Stimulated activated CD4-positive, alpha-beta T cell treated with anti-CD3 and anti-CD28 coated beads, Interleukin-1b, Interleukin-23, amount 100 ng/mL, for 24 hours (primary cell): ENCODE measurements at places on chromosomes 16 and 17.

- DNase-seq: no peak
Observed at GRCh38 chr17:31556969-31557645, 165.6 kb downstream of the RAB11FIP4 start.

GRCh38 chr17:44518032-44518431, 14.8 kb upstream of the GPATCH8 start:
- no peak for DNase-seq

GRCh38 chr17:83030432-83030831, 49.0 kb upstream of the METRNL start:
- DNase-seq: no peak

DNA sequence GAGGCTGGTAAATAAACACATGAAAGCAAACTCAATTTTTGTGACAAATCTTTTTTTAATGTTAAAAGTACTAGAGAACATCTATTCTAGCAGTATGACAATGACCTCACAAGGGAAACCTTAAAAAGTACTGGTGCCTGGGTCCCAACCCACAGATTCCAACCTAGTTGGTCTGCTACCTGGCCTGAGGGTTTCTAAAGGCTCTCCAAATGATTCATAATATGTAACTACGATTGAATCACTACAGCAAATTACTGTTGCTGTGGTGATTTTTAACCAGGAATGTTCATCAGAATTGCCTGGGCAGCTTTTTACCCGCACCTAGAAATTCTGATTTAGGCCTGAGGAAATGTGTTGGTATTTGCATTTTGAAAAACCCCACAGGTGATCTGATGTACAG, 26.1 kb downstream of the CDR2 start:
- no peak for DNase-seq

- DNase-seq: no peak
Observed at GRCh38 chr17:71440513-71440912, 680.3 kb upstream of the SOX9 start.

- no peak for DNase-seq
Observed at GRCh38 chr17:44277976-44278375, 10.0 kb upstream of the SLC4A1 start.

DNA sequence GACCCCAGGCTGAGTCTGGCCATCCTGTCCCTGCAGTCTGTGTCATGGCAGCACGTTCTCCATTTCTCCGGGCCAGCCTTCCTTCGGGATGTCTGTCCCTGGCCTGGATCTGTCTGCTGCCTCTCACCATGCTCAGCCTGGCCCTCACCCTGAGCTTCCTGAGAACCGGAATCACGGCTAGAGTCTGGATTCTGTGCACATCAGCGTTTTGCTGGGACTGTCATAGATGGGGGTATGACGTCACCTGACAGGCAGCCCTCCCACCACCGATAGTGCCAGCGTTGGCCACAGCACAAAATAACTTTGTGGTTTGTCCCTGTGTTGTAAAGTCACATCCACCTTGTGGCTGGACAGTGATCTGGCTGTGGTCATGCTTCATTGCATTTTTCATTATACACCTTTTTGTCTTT, 59.2 kb downstream of the B9D1 start:
- DNase-seq: no peak

DNA sequence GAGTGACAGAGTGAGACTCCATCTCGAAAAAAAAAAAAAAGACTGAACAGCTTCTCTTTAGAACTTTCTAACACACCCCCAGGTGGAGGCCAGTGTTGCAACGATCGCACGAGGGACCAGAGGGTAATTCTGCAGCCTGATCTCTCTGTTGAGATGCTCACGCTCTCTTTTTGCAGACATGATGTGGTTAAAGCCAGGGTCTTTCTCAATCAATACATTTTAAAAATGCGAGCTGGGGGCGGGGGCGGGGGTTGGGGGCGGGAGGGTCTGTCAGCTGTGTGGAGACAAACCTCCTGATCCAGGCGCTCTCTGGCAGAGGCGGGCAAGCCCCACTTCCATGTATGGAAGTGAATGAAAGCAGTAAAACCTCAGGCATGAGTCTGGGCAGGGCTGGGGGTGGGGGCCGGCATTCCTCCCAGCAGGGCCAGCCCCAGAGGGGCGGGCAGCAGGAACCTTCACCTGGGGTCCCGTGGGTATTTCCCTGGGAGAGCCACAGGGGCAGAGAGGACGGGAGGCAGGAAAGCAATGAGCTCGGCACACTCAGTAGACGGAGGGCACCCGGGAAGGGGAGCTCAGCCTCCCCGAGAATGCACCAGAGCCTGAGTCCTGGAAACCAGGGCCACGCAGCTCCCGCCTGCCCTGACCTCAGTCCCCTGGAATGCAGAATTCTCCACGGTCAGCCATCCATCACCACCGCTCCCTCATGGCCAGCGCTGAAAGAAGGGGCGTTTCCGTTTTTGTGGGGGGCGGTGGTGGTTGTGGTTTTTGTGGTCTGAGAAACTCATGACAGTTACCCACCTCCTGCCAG, 28.0 kb downstream of the NXN start:
- no peak for DNase-seq

DNA sequence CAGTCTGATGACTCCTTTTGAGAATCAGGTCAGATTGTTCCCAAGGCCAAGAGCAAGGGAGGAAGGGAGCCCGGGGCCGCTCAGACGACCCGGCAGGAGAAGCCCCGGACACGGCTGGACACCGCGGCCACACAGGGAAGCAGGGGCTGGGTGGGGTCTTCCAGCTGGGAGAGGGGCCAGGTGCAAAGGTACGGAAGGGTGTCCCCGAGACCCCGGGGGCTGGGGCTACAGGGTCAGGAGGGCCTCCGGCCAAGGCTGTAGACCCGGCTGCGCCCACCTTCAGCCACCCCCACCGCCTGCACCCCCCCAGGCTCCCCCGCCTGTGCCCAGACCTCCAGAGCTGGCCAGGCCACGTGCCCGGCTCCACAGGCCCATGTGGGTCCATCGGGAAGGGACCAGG, 21.9 kb upstream of the C1QTNF8 start:
- no peak for DNase-seq

DNA sequence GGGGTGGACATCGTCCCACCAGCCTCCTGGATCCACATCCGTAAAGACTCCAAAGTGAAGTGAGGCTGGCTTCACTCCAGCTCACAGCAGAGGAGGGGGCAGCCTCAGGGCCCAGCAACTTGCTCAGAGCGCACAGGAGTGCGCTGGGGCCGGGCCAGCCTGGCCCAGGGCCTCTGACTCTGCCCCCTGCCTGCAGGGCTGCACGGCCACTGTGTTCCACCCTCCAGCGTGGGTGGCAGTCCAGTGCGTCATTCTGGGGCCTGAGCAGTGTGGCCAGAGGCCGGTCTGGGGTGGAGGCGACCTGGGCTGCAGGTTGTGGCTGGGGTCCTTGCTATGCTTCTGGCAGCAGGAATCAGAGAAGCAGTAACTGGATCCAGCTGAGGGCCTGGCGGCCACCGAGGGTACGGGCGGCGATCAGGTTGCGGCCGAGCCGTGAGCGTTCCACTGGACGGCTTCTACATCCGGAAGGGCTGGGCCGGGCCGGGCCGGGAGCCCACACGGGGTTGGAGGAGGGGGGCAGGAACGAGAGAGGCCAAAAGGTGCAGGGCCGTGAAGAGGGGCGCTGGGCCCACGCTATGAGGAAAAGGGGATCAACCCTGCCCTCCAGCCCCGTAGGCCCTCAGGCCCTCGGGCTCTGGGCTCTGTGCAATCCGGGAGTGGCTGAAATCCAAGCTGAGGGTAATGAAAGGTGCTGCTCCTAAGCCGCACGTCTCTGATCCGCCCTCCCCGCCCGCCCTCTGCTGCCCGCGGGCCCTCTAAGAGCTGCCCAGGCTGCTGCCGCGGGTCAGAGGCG, at the start of gene FSCN2:
TSS of gene FSCN2 (plus strand) at position 787 of the 793 bp plus-strand sequence. CDS start 155 bp downstream, outside the sequence.
- no peak for DNase-seq

DNA sequence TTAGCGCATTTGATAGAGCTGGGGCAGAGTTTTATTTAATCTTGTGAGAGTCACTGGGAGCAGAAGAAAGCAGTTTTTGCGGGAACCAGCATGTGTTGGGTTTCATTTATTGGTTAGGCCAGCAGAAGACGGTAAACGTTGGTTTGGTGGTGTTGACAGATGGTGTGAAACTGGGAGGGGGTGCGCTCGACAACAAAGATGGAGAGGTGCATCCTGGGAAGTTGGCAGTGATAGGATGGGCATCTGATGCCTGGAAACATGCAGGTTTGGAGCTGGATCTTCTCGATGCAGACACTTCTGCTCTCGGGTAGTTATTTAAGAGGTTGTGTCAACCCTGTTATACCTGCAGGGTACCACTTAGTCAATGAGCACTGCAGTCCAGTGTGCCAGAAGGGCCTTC, 24.9 kb upstream of the CLEC18A start:
- no peak for DNase-seq

GRCh38 chr17:16551878-16552636, 16.9 kb downstream of the ZNF287 start:
- DNase-seq: no peak

DNA sequence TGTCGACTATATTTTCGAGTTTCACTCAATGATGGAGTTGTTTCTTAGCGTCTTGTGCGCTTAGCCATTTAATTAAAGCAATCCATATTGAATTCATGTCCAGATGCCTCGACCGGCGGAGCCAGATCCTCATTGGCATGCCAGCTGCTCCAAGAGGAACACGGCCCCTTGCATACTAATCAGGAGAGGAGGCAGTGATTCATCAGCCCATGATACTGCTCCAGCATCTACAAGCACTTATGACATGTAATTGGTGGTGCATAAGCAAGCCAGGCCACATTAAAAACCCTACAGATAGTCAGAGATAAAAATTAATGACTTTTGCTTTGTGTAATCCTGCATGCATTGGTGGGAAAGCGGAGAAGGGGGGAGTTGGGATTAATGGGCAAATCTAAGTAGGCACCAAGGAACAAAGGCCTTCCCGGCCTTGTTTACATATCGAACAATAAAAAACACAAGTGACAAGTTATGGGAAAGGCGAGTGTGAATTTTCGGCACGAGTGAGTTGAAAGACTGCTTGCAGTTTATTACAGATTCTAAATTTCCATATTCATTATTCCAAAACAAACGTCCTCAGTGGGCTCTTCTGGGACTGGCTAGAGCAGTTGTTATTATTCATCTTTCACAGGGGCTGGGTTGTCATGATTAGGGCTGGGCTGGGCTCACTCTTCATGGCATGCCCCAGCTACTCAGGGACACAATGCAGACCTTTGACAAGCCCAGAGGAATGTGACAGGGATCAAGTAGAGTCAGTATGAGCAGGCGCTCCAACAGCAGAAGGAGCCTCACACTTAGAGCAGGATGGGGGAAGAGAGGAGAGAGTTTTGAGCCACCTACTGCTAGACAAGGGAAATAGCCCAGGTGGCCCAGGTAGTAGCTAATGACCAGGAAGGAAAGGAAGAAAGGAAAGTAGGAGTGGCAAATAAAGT, 281.7 kb upstream of the ZFHX3 start:
- no peak for DNase-seq

GRCh38 chr17:6072157-6072556, 2.0 kb downstream of the WSCD1 start:
- no peak for DNase-seq

DNA sequence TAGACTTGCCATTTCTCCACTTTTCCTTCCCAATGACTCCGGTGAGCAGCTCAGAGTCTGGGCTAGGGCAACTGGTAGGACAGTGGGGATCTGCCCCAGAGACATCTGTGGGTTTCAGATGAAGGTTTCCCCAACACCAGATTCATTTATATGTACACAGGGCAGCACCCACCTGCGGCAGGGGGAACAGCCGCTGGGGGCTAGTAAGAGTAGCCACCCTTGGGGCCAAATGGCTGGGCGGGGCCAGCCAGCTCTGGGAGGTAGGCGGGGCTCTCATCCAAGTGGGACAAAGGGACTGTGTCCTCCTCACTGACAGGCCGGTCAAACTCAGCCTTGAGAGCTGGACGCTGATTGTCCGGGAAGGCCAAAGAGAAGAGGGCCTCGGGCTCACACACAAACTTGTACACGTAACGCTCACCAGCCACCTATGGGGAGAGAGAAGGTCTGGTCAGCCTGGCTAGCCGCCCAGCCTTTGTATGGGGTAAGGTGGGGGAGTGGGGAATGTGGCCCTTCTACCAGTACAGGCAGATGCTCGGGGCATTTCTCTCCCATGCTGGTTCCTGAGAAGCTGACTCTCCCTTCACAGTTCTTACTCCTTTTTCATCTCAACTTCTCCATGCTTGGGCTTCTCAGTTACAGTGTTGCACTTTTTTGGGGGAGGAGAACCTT, 17.7 kb downstream of the ETV4 start:
- DNase-seq: no peak

GRCh38 chr17:44203731-44204440, 4.2 kb upstream of the ATXN7L3 start:
- DNase-seq: no peak

DNA sequence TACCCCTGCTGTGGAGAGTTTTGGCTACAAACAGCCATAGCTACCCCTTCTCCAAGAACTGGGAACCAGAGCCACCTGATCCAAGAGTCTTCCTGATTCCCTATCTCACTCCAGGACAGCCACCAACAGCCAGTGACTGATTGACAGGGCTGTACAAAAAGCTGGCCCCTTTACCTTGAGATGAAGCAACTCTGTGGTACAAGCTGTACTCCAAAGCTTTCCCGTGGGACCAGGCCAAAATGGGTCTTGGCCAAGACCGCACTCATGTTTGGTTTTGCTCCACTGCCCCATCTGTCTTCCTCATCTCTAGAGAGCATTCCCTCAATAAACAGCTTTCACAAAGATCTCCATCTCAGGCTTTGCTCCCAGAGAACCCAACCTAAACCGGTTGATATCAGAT, 43.6 kb downstream of the RNF157 start:
- no peak for DNase-seq

DNA sequence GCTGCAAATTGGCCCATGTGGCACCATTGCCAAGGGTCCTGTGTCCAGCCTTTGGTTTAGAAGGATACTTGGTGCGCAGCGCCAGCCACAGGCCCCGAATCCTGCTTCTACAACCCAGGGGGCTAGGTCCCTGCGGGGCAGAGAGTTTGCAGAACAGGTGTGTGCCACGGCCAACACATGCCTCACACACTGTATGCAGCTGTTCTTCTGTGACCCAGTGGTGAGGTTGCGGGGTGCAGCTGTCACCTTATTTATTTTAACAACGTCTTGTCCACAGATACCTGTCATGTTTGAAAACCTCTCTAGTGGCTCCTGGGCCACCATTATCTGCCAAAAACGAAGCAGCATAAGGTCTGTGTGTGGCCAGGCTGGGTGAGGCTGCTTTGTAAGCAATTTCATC, 11.6 kb downstream of the CBFA2T3 start:
- no peak for DNase-seq

GRCh38 chr16:58684354-58685083, at the start of gene SLC38A7:
SLC38A7 (minus strand) TSS chr16:58684770; CDS start chr16:58680126, 4,644 bp downstream.
- DNase-seq: peak; percentile 61

GRCh38 chr16:14061732-14062259, 9.3 kb upstream of the MRTFB start:
- no peak for DNase-seq

- DNase-seq: no peak
Observed at GRCh38 chr17:82334622-82335394, 1.2 kb upstream of the SECTM1 start.

GRCh38 chr17:72642720-72643119, 449.8 kb downstream of the SLC39A11 start:
- DNase-seq: no peak

- no peak for DNase-seq
Observed at GRCh38 chr17:58065238-58065637, 18.0 kb upstream of the DYNLL2 start.

DNA sequence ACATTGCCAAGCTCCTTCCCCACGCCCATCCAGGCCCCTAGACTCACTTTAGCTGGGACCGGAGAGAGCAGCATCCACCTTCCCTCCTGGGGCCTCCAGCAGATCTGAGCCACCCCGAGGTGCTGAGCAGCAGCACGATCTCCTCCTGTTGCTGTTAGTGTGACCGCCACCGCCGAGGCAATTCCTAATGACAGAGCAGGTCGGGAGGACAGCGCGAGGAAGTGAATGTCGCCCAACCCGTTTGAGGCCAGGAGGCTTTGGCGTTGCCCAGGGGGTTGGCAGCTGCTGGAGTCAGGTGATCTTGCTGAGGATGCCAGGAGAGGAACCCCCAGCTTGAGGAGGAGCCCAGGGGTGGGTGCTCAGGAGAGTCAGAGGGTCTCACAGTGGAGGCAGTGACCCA, at the start of gene RNF222:
TSS of gene RNF222 (minus strand) at position 192 of the 400 bp plus-strand sequence. CDS start 4,366 bp downstream, outside the sequence.
- no peak for DNase-seq
